Cardiac muscle cell (in vitro differentiated cells and primary cell): ENCODE measurements at places on chromosomes 4 and X.

- peak; percentile 54 for DNase-seq
These were observed 40.1 kb downstream of the LDB2 start for GRCh38 chr4:16858275-16858752.

DNA sequence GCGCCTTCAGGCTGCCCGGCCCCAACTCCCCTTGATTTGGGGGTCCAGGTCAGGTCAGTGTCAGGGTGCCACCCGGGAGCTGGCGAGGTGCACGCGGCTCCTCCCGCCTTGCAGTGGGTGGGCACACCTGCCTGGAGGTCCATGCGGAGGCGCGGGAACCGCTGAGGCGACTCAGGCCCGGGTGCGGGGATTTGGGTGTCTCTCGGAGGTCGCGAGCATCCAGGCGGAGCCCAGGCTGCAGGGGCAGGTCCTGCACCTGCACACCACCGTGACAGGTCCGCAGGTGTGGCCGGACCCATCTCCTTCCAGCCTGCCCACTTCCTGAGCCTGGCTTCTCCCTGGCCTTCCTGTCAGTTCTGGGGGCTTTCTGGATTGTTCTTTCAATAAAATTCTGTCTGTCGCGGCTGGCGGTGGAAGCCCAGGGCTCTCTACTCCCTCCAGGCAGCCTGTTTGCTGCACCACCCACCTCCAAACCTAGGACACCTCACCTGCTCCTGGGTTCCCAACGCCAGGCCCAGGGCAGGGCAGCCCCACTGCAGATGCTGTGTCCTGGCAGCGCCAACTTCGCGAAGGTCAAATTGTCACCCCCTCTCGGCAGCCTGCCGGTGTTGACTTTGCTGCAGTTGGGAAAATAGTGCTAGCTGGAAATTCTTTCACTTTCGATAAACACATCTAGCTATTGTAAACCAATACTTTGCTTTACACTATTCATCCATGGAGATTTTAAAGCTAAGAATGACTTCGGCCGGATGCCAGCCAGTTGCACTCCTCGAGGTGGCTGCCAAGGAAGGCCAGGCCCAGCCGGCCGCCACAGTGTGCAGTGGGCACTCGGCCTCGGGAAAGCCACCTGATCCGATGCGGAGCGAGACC, 35.9 kb downstream of the FGFRL1 start:
- no peak for DNase-seq

DNA sequence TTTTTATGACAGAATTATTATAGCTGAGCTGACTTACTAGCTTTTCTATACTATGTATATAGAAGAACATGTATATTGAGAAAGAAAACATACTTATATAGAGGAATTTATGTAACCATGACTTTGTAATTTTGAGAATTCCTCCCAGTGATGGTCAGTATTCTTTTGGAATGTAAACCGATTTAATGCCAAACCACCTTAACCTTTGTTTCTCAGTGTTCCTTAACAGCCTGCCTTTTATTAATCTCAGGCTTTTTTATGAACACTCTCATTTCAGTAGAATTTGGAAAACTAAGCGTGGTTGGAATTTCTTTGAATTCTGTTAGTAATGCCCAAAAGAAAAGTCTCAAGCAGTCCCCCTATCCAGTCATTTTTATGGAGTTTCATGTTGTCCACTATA, 47.0 kb downstream of the MOSPD2 start:
- DNase-seq = no peak

DNA sequence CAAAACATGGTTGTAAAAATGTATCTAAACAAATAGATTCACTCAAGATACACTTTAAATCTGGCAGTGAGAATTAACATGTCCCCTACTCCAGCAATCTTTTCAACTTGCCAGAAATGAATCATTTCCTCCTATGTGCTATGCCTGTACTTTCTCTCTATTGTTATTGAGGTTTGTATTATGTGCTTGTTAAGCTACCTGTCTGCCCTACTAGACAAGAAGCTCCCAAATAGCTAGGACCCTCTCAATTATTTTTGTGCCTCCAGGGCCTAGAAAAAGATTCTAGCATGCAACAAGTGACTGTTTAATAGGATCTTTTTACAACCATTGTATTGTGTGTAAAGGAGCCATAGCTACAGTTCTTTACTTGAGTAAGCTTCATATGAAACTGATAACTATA, 3.5 kb upstream of the SAP30 start:
- DNase-seq = peak; percentile 46

DNA sequence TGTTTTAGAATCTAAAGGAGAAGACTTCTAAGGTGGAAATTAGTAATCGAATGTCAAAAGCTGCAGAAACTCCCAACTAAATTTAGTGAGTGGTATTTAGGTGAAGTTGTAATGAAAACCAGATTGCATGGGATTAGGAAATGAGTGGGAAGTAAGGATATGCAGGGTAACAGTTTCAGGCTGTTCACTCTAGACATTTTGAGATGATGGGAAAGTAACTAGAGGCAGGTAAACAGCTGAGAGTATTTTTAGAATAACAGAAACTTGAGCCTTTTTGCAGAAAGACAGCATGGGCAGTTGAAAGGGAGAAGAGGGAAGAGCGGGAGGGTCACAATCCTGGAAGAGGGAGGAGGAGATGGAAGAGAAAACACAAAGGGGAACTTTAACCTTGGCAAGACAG, 12.7 kb downstream of the SPRY1 start:
- DNase-seq = peak; percentile 47

DNA sequence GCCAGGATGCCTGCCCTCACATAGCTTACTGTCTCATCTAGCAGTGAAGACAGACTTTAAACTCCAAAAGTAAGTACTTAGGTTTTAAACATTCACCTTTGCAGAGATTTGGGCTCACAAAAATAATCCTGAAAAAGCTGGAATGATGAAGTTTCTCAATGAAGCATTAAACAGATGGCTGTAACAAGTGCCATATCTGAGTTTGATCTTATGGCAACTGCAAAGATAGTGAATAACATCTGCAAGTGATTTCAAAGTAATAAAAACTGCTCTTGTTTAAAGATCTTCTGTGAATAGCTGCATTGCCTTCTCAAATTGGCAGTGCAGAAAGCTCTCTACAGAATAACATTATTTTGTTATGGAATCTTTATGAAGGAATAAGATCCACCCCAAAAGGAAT, 271.2 kb upstream of the SMIM31 start:
- DNase-seq = no peak

DNA sequence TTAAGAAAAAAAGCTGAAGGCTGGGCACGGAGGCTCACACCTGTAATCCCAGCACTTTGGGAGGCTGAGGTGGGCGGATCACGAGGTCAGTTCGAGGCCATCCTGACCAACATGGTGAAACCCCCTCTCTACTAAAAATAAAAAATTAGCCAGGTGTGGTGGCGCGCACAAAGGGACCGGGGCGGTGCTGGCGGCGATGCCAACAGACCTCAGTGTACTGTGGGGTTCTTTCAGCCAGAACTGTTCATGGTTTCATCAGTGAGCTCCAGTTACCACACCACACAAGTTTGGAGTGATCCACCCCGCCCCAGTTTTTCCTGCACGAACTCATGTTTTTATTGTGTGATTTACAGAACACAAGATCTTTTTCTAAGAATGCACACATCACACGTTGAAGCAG, 21.2 kb upstream of the IRAK1 start:
- no peak for DNase-seq

- no peak for DNase-seq
These were observed 151.2 kb downstream of the COX18 start for GRCh38 chr4:72918362-72918761.
